Fibroblast of skin of abdomen (primary cell): ENCODE measurements at places on chromosomes 4 and X.

GRCh38 chr4:53963781-53964180 lies 100.6 kb downstream of the CHIC2 start:
- DNase-seq: peak; percentile 38

GRCh38 chr4:181650033-181650825 lies 593.0 kb upstream of the TENM3 start:
- peak; percentile 12 for DNase-seq

- no peak for DNase-seq
Observed at GRCh38 chr4:184399512-184399908, 74.8 kb downstream of the IRF2 start.

- DNase-seq: no peak
Observed at GRCh38 chrX:153509592-153509991, 7.8 kb upstream of the ATP2B3 start.

GRCh38 chr4:10942156-10942555 lies 257.6 kb upstream of the CLNK start:
- DNase-seq: peak; percentile 52

DNA sequence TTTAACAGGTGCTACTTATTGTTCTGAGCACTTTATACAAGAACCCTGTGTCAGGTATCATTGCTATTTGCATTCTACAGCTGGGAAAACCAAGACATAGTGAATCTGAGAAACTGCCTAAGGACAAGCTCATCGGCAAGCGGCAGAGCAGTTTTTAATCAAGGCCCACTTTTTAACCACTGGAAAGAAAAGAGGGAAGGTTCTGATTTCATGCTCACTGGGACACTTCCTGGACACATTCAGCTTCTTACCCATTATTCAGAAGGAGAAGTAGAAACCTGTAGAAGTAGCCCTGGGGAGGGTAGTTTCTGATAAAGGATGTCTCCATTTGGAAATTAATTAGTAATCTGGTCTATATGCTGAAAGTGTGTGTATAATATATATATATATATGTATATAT lies 2.5 kb upstream of the LNX1 start:
- DNase-seq: no peak

GRCh38 chr4:112327965-112328733 lies 31.0 kb downstream of the ALPK1 start:
- DNase-seq: peak; percentile 48

DNA sequence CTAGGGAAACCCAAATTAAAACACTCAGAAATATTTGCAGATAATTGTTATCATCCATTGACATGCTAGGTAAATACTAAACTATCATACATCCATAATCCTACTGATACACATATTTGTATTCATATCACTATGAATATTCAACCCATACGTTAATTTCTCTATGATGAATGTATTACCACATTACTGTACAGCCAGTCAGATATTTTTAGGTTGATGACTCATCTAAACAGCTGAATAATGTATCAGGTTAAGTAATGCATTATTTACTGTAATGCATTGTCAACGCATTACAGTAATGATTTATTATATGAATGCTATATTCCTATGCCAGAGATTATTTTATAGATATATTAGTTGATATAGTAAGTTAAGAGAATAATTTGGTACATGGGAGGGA lies 37.1 kb downstream of the VEGFC start:
- peak; percentile 33 for DNase-seq

- no peak for DNase-seq
Observed at GRCh38 chr4:178165251-178165950, 723.2 kb upstream of the AGA start.

GRCh38 chr4:25844961-25845712 lies 17.7 kb downstream of the SEL1L3 start:
- no peak for DNase-seq

DNA sequence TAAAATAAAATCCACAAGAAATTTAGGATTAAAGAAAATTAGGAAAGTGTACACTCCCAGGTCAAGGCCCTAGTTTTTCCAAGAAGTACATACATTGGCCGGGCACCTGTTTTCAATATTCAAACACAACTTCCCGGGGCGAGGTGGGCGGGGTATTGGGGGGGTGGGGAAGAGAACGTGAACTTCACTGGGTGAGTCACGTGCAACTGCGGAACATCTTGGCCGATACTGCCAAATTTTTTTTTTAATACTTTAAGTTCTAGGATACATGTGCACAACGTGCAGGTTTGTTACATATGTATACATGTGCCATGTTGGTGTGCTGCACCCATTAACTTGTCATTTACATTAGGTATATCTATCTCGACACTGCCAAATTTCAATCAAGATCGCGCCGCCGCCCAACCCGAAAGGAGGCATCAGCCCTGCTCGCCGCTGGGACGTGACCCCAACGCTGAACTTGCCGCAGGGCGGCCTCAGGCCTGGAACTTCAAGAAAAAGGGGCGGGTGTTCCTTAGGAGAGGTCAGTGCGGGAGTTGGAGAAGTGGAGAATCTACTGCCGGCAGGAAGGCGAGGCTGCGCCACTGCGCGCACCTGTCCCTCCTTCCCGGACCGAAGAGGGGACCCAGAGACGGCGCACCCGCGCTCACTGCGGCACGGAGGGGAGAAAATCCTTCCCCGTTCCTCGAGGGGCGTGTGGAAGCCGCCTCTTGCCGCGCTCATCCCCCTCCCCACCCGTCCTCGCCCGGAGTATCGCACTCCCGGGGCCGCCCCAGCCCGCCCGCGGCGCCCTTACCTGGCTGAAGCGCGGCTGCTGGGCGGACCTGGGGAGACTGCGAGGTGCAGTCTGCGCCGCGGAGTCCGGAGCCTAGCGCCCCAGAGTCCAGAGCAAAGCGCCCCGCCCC lies at the start of gene TEC:
TEC (minus strand) TSS at position 883 of the 905 bp plus-strand sequence. CDS start 41,224 bp downstream, outside the sequence.
- no peak for DNase-seq

DNA sequence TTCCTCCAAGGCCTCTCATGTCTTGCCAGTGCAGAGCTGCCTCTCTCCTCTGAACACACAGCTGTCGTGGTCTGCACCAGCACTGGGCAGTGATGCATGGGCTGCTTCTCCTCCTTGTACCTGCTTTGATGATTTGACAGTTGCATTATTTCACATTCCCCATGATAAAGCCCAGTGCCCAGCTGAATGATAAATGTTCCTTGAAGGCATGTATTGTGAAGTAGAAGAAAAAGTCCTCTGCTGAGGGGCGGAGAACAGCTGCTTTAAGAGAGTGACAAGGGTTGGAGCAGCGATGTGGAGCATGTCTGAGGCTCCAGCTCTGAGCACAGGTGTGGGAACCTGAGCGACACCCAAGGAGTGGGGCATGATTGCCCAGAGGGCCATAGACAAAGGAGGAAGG lies 21.1 kb upstream of the TRIM2 start:
- no peak for DNase-seq

DNA sequence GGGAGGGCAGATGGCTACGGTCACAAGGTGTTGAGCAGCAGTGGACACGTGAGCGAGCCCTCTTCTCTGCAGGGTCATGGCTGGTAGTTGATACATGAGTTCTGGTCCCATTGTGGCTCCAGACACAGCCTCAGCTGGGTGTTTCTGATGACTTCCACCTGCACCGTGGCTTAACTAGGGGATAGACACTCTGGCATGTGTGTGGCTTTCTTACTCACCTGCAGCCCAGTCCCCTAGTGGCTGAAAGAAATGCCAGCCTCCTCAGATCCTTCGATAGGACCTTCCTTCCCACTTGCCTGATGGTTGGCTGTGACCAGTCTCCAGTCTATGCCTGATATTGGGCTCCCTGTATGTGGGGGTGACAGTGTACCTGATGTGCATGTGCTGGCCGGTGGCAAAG lies 5.0 kb downstream of the GPR78 start:
- DNase-seq: no peak

DNA sequence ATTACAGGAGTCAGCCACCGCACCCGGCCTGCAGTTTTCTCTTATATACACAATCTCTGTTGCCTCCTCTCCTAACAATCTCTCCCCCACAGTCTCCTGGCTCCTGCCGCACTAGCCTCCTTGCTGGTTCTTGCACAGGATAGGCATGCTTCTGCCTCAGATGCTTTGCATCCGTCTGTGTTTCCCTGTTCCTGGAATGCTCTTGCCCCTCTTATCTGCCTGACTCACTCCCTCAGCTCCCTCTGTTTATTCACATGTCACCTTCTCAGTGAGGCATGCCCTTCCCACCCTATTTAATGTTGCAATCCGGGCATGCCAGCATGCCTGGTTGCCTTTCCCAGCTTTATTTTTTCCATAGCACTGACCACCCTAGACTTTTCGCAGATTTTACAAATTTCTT lies 161.9 kb downstream of the PHF8 start:
- DNase-seq: peak; percentile 8

DNA sequence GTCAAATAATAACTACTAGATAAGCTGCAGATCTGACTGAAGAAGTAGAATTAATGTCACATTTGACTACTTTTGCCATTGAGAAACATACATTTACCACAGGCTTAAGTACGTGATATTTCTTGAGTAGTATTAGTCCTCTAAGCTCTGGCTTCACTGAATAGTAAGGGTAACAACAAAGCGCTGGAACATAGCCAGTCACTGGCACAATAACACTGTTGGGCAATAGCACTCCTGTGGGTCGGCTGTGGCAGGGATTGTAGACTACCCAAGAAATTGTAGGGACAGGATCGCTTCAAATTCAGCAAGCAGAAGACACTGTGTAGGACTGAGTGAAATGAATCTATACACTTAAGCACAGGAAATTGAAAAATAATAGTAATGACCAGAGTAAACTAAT lies 27.1 kb upstream of the IL15 start:
- DNase-seq: no peak

- DNase-seq: no peak
Observed at GRCh38 chrX:97224148-97224547, 340.4 kb downstream of the RPA4 start.

- DNase-seq: peak; percentile 25
Observed at GRCh38 chr4:174604198-174604597, 81.9 kb upstream of the HPGD start.

GRCh38 chr4:5905714-5906113 lies 12.8 kb upstream of the CRMP1 start:
- DNase-seq: no peak

- DNase-seq: peak; percentile 85
Observed at GRCh38 chr4:47531241-47531953, 46.3 kb downstream of the ATP10D start.

- no peak for DNase-seq
Observed at GRCh38 chr4:108398836-108399235, 221.5 kb upstream of the RPL34 start.

GRCh38 chr4:8319061-8319460 lies 49.5 kb downstream of the HTRA3 start:
- no peak for DNase-seq

- DNase-seq: no peak
Observed at GRCh38 chrX:107429090-107429489, 20.4 kb upstream of the FRMPD3 start.

DNA sequence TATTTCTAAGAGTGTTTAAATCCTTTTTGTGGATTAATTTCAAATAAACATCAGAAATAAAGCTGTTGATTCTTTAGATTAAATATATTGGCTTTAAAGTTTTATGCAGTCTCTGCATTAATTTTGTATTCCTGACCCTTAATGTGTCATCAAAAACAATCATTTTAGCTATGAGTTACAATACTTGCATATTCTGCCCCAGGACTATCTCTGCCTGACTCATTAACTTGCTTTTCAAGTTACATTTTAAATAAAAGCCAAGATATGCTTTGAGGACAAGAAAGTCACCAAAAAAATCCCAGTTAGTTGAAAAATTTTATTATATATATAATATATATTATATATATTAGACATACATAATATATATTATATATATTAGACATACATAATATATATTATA lies 208.7 kb downstream of the ADGRL3 start:
- DNase-seq: no peak

- no peak for DNase-seq
Observed at GRCh38 chr4:102678695-102679335, 82.0 kb downstream of the MANBA start.

GRCh38 chrX:8755116-8755515 lies 23.2 kb upstream of the ANOS1 start:
- DNase-seq: no peak

DNA sequence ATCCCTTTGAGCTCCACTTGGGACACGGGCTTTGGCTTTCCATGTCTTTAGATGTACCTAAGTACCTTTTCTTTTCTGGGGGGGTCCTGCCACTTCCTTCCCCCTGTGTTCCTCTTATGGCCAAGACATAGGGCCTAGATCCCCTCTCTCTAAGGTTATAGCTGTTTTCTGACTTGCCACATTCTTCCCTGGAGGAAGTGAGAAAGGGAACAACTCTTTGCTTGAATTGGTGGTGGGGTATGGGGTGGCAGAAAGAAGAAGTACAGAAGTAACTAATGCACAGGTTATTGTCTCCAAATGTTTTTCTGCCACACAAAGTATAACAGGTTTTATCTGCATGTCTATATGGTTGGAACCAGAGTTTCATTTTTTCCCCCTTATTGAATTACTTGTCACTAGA lies 29.7 kb upstream of the DIPK2B start:
- DNase-seq: no peak
